ENCODE measurements at places on chromosomes 1 and 21.

- DNase-seq: no peak
Observed at GRCh38 chr1:107920999-107921398, 44.0 kb downstream of the VAV3 start.

- no peak for DNase-seq
Observed at GRCh38 chr21:28215214-28215954, 777.3 kb downstream of the LTN1 start.

DNA sequence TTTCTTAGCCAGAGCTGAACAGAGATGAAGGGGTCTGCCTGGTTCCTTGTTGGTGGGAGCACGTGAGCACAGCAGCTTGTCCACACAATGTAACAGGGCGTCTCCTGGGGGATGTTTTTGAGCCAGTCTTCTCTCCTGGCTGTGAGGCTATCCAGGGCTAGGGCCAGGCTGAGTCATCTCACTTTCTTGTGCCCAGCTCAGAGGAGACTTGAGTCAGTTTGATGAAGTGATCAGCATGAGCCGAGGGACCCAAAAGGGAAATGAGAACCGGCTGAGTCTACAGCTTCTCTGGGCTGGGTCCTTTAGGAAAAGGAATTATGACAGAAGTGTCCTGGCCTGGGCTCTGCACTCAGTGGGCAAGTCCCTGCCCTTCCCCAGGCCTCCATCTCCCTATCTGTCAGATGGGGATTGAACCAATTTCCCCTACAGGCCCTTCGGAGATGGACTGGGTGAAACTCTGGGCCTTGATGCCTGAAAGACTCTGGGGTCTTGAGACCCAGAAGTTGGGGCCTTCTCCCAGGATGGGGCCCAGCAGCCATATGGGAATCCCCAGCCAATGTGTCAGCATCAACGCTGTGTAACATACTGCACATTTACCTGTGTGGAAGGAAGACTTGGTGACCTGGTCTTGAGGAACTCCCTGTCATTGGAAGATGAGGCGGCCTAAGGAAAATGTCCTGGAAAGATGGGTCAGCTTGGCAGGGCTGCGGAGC, 36.6 kb downstream of the DMRTB1 start:
- no peak for DNase-seq

GRCh38 chr1:154778275-154778674, 91.8 kb downstream of the KCNN3 start:
- DNase-seq: no peak

DNA sequence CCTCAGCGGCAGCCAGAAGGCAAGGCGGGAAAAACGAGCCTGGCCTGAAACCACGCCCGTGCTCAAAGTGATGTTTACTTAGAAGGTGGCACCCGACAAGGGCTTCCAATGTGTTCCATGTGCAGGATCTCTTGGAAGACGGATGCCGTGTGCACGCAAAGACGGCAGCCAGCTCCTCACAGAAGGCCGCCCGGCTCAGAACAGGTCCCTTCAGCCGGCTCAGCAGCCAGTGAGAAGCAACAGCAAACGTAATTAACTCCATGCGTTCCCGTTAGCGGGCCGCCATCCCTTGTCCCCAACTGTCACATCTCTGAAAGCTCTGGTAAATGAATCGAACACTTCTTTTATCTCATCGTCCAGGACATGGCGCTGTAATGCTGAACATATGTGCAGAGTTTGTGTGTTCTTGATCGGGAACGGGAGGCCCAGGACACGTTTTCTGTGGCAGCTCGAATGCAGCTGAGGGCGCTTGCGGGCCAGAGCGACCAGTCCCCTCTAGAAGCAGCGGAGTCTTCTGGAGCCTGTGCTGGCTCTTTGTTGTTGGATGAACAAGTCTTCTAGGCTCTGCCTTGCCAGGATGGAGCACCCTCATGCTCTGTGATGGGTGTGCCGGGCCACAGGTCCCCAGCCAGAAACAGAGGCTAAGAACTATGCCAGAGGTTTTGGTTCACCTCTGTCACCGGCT, 94.6 kb upstream of the ARHGEF16 start:
- no peak for DNase-seq

DNA sequence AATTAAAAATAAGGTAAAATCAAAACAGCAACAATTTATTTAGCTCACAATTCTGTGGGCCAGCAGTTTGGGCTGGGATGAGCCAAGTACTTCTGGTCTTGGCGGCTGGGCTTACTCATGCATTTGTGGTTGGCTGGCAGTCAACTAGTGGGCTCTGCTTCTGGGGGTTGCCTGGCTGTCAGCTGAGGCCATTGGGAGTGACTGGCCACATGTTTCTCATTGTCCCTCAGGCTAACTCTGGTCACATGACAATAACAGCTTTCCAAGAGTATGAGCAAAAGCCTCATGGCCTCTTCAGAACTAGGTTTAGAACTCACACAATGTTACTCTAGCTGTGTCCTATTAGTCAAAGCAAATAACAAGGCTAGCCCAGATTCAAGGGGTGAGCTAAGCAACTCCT, 15.6 kb upstream of the CHIA start:
- DNase-seq: no peak

Data from stimulated activated naive CD4-positive, alpha-beta T cell (primary cell).